Stimulated activated CD4-positive, alpha-beta T cell treated with anti-CD3 and anti-CD28 coated beads, Interleukin-12 subunit alpha, Interleukin-12 subunit beta, amount 100 ng/mL, for 4 hours (primary cell): ENCODE measurements at places on chromosomes 4 and X.

DNA sequence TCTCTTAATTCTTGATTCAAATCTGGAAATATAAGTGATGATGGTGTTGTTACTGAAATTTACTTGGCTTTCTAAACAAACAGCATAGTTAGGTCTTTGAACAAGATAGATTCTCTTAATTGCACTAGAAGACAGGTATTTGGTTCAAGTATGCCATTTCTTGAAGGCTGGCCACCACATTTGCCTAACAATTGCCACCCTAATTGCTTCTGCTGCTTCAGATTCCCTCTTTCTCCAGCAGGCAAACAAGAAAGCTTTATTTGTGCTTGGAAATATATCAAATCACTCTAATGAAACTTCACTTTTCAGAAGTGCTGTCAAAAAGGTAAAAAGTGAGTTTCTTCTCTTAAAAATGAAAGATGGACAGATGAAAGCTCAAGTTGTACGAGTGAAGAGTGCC, 418.6 kb downstream of the INPP4B start:
- no peak for DNase-seq

- DNase-seq, result no peak
Observed at GRCh38 chr4:139880841-139881240, 215.2 kb downstream of the MGST2 start.

DNA sequence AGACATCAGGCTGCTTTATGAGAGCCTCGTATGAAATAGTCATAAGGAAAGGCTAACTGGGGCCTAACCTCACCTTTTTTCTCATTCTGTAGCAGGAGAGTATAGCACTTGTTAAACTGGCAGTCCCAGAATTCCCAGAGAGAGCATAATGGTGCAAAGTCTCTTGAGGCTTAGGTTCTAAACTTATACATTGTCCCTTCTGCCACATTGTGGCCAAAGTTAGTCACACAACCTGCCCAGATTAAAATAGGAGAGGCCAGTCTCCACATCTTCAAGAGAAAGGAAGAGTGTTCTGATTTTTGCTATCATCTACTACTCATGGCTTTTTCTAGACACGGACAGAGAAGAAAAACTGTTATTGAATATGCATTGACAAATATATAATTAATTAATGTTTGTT, 1588.9 kb upstream of the PCDH7 start:
- no peak for DNase-seq

GRCh38 chr4:186954509-186954908, 230.9 kb upstream of the FAT1 start:
- DNase-seq, result no peak
